ENCODE measurements at places on chromosomes 2 and 18. TPM values are rescaled to one million over a fixed set of nuclear protein-coding genes. Genes with fewer than 3 reads are reported as not detected.

DNA sequence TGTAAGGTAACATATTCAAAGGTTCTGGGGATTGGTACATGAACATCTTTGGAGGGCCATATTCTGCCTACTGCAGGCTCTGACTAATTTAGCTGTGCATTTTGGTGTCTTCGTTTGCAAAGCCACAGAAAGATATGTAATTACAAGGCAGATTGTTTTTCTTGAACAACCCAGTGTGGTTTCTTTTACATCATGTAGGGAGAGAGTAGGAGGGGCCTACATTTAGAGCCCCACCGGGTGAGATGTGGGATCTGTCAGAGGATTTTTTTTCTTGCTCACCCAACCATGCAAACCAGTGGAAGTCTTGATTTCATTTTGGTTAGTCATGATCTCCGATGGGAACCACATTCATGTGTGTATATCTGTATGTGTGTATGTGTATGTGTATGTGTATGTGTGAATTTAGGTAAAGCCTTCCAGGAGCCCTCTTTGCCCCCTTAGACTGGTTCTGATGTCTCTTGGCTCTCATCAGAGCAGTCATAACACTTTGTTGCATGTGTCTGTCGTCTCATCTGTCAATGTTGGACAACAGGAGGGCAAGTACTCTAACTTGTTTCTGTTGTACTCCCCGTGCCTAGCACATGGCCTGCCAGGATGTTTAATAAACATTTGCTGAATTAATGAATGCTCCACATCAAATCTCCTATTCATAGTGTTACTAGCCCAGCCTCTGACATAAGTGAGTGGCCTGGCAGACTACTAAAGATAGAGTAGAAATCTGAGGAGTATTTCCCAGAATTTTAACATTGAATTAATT lies 239.9 kb downstream of the MTX2 start:
- no peak for DNase-seq

DNA sequence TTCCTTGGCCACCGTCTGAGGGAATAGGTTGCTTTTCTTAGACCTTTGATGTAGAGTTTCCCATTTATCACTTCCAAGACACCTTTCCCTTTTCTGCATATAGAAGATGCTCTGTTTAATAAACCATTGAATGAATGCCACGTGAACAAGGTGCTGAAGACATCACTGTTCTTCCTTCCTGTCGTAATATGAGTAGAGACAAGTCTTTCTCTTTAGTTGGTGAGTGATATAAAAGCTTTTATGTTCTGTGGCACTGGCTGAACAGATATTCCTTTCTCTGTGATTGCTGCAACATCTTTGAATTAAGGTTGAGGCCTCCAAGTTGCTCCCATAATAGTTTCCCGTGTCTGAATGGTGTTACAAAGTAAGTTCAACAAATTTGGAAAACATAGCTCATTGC lies 38.7 kb downstream of the TTC39C start:
- no peak for DNase-seq

DNA sequence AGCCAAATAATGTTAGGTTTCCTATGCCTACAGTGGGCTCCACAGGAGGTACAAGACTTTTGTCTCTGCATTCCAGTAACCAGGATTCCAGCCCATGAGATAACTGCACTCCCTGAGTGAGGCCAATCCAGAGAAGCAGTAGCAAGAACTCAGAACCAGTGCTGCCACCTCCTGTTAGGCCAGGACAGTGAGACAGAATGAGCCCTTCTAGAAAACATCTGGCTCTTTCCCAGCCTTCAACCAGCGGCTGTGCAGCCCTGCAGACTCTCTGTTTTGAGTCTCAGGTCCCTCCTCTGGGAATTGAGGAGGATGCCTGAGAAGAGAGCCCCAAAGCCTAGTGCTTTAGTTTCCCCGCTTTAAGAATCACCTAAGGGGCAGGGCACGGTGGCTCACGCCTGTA lies 44.2 kb downstream of the ARID5A start:
- DNase-seq, result no peak

- no peak for DNase-seq
Measured at GRCh38 chr2:21981127-21981526, 857.4 kb downstream of the TDRD15 start.

DNA sequence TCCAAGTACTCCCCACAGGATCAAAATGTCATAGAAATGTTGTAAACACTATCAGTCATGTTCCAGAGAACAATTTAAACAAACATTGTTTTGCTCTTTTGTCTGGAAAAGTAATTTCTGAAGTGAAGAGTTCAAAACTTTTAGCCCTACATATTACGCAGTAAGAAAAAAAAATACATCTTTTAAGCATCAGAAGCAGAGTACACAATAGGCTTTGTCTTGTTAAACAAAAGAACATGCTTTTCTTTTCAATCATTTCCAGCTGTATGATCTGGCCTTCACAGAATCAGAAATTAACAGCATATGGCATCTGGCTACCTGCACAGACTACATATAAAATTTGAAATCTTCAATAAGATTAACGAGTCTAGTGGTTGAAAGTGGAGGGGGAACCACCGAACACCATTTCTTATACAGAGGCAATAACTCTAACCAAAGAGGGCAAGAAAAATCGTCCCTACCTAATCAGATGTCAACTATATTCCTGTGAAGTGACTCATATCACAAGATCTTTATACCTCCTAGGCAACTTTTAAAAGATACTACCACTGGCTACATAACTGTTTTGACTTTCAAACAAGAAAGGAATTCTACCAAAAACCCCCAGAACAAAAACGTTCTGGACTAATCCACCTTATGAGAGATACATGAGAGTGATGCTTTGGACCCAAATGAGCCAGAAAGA lies 149.3 kb downstream of the EXOC6B start:
- DNase-seq, result no peak

DNA sequence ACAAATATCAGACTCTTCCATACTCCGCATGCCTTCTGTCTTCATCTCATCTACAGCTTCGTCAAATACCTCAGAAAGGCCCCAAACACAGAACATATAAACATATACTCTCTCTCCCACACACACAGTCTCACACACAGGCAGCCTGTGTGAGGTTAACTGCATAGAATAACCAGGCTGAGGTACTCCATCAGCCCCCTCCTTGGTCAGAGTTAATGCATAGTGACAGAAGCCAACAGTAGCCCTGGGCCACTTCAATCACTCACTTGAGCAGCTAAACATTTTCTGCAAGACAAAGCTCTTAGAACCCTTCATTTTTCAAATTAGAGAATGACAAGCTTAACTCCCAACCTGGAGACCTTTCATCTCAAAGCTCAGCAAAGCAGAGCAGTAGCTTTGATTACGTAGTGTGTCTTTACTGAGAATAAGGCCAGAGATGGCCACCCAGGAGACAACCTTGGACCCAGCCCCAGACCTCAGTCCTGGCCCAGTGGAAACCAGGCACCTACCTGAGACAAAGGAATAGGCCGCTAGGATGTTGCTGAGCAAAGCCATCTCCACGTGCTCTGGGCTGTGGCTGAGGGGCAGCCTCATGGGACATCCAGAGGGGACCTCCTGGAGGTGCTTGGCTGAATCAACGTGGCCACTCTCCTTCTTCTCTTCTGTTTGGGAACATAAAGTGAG lies 43.0 kb downstream of the EVA1A start:
- DNase-seq, result no peak

DNA sequence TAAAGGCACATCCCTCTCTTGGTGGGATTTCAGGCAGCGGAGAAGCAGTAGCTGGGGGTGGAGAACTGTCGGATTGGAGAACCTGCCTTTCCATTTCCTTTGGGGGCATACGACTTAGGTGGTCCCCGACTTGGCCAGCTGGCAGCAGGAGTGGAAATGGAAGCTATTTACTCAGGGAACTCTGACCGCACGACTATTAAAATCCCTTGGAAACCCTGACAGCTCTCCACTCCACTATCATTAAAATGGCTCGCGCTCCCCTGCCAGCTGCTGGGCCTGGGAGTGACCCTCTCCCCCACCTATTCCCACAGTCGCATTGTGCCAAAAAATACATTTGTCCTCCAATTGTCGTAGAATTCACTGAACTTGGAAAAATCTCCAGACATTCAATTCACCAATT lies 77.7 kb upstream of the APCDD1 start:
- peak; percentile 84 for DNase-seq

DNA sequence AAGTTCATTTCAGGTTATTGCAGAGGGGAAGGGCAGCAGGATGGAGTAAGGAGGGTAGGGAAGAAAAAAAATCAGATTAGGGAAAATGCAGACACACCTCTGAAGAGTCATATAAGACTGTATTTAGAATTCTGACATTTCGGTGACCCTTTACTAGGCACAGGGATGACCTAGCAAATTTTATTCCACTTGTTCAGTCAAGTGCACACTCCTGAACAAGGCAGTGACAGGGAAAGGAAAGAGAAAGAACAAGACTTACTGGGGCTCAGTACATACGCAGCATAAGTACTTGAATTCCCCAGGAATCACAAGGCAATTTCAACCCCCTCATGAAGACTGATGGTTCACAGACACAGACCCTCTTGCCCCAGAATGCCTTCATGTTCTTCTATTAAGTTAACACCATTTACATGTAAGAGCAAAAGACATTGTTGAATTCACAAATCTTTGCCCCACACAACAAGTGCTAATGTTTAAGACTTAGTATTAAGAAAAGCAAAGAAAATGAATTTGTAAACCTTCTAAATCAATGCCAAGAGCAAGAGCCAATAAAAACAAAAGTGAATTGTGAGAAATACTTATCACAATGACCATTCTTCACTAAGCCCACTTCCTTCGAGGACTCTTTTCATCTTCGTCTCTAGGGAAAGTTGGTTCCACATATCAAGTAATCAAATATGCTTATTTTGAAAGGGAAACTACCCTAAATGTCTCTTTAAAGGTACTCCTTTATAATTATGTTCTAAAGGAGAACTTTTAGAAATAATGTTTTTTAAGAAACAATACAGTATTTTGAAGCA lies 47.0 kb downstream of the COBLL1 start:
- DNase-seq, result no peak

DNA sequence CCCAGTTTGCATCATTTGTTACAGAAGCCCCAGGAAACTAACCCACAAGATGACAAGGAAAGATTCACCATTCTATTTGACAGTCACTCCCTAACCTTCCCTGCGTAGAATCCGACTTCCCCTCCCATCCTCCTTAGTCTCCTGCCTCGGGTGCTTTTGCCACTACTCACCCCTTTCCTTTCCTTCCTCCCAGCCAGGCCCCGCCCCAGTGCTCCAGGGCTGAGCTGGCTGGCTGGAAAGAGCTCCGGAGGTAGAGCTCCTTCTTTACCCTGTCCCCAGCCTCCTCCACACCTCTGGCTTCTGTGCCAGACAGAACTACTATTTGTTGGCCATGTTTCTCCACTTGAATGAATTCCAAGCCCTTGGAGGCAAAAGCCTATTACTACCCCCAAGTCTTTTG lies 317.6 kb upstream of the NCKAP5 start:
- no peak for DNase-seq

DNA sequence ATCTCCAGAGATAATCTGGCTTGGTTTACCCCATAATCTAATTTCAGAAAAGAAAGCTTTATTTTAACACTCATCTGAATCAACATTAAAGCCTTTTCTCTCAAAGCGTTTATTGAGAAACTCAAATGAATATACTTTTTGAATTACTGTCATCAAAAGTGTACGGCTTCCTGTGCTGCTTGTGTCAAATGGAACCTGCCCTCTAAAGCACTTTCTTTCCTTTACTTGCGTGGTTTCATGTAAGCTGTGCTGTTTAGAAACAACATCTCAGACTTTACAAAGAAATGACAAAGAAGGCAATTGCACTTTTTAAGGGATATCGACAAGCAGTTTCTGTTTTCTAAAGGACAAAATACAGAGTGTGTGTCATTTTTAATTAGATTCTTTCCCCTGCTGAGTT lies 35.1 kb downstream of the CYBRD1 start:
- no peak for DNase-seq

DNA sequence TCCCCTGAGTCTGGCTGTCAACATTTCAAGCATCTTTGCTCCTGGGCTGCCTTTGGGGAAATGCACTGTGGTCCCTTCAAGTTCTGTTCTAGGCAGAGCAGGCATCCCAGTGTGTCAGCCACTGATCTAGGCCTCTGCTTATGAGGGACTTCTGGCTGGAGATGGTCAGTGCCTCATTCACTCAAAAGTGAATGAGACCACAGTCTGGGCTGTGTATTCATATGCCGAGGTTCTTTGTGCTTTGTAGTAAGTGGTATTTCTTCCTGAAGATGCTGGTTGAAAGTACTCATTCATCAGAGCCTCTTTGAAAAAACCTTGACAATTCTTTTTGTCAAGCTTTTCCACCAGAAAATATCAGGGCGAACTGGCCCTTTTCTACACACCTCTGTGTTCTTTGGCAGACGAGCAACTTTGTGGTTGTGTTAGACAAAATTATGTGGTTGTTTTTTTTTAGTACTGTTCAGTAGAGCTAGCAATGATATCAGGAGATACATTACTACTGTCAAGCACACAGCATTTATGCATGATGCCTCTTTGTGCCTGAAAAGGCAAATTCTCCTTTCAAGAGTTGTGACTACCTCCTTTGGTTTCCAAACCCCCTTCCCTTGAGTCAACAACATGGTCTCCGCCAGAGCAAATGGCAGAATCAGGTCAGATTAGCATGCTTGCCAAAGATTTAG lies 510.9 kb upstream of the NRP2 start:
- DNase-seq, result no peak

DNA sequence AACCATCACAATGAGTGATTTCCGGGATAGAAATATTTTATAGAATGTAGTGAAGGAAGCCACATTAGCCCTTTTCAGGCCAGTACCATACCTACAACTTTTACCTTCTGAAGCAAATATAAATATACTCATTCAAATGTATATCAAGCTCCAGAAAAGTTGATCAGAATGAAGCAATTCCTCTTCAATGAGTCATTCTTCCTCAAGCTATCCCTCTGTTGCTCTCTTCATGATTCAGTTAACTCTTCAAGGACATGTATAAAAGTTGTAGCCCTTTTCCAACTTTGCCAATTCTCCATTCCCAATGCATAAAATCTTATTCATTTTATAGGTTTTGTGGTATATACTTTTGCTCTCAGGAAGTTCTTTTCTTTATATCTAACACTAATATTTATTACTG lies 242.1 kb upstream of the RGPD4 start:
- no peak for DNase-seq

- peak; percentile 50 for DNase-seq
Measured at GRCh38 chr18:32770054-32770665, 2.7 kb downstream of the KLHL14 start.

DNA sequence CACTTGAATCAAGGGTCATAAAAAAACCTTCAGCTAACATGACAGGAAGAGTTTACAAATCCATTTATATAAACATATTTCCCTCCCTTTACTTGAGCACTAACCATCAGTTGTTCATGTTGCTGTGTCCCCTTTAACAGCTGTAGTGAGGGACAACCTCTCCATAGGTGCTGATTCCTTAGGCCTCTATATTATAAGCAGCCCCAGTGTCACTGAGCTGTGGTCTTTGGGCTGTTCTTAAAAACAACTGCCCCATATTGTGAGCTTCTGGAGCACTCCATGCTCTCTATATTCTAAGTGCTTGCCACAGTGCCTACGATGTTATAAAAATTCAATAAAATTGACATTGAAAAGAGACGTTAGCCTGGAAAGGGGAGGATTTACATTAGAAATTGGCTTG lies 175.3 kb downstream of the ZNF385B start:
- no peak for DNase-seq

- DNase-seq, result no peak
Measured at GRCh38 chr18:34224423-34225217, at the start of gene NOL4. NOL4 (minus strand) TSS chr18:34224913; CDS start chr18:34223253, 1,660 bp downstream.

GRCh38 chr2:102604769-102605168 lies 14.6 kb upstream of the SLC9A2 start:
- no peak for DNase-seq

The ITGA4 gene
- 18.1 TPM for total RNA-seq

The TMEFF2 gene
- not detected for total RNA-seq

The GREB1 gene
- total RNA-seq, result 6.5 TPM

The TFCP2L1 gene
- 0.27 TPM for total RNA-seq

The MPP4 gene
- 0.27 TPM for total RNA-seq

The TMEM247 gene
- total RNA-seq, result not detected

The PLGLB2 gene
- total RNA-seq, result 4.8 TPM

The CPS1 gene
- 6.9 TPM for total RNA-seq

The CSRNP3 gene
- total RNA-seq, result 8.3 TPM

The AFF3 gene
- total RNA-seq, result 14.2 TPM

The AQP12A gene
- total RNA-seq, result not detected

Data from sciatic nerve (tissue), 2 donors.